Lower lobe of right lung (tissue), 2 donors: ENCODE measurements at places on chromosomes 12 and 14.

DNA sequence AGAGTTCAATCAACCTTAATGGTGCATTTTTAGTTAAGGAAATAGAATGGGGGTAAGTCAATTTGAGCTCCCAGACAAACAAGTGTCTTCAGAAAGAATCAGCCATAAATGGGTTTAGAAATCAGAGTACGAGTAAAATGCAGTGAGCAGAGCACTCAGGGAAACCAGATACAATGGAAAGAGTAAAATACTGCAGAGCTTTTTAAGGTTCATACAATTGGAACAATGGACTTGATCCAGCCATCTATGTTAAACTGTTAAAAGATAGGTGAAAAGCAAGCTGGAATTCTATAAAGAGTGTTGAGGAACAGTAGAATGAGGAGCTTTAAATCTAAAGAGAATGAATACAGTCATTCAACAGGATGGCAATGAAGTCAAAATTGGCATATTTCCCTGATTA, 23.8 kb upstream of the PCNX4 start:
- no peak for DNase-seq

GRCh38 chr12:1815814-1816729, 4.3 kb upstream of the LRTM2 start:
- DNase-seq: no peak

DNA sequence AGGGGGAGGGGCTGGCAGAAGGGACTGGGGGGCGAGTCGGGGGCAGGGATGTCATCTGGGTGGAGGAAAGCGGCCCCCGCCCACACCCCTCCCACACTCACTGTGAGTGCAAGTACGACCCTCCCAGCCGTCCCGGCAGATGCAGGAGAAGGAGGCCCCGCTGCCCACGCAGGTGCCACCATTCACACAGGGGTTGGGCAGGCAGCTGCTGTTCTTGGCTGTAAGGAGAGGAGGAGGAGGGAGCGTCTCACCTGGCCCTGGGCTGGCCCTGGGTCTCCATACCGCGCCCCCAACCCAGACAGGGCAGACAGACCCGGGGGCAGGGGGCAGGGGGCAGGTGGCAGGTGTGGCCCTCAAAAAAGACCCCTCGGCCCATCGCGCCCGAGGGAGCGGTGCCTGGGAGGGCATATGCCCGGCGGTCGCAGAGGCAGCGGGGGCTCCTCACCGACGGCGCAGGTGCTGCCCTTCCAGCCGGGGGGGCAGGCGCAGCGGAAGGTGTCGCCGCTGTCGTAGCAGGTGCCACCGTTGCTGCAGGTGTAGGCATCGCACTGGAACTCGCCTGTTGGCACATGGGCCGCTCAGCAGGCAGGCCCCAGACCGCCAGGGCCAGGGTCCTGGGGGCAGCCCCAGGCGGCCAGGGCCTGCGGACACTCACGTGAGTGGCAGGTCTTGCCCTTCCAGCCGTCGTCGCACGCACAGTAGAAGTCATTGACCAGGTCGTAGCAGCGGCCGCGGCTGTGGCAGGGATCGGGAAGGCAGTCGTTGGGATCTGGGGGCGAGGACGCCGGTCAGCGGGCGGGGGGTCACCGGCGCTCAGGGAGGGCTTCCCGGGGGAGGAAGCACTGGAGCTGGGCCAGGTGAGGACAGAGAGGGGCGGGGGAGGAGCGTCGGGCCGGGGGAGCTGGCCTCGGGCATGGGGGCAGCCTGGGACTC, 20.6 kb downstream of the JAG2 start:
- DNase-seq: peak; percentile 42

DNA sequence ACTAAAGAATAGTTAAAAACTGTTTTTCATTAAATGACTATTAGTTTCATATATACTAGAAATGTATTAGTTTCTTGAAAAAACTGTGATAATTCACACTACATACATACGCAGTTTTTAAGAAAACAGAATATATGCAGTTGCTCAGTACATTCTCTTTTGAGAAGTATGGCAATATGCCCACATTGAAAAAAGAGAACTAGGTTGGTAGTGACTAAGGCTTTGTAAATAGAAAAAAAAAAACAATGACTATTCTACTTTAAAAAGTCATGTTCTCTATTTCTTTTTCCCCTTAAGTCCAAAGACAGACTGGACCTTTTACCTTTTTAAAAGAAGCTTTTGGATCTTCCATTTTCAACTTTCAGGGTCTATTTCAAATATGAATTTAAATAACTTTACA, 25.0 kb downstream of the SNX6 start:
- DNase-seq: no peak

GRCh38 chr12:99352269-99352668, 295.3 kb upstream of the GARIN6 start:
- no peak for DNase-seq

DNA sequence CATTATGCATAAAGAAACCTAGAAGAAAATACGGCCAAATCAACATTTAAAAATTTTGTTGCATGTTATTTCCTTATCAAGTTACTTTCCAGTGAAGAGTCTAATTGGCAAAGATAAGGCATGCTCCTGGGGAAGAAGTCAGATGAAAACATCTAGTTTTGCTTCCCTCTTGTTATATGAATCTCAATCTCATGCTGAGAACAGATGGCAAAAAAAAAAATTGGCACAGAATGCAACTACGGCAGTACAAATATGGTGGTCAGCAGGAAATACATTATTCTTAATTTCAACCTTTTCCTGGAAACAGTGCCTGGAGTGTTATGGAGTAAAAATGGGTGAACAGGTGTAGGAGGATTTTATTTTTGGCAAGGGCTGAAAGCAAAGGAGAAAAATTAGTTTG, 32.8 kb downstream of the HECTD4 start:
- DNase-seq: no peak
